Activated CD8-positive, alpha-beta memory T cell treated with anti-CD3 and anti-CD28 coated beads for 48 hours (primary cell): ENCODE measurements at places on chromosomes 6 and 20.

DNA sequence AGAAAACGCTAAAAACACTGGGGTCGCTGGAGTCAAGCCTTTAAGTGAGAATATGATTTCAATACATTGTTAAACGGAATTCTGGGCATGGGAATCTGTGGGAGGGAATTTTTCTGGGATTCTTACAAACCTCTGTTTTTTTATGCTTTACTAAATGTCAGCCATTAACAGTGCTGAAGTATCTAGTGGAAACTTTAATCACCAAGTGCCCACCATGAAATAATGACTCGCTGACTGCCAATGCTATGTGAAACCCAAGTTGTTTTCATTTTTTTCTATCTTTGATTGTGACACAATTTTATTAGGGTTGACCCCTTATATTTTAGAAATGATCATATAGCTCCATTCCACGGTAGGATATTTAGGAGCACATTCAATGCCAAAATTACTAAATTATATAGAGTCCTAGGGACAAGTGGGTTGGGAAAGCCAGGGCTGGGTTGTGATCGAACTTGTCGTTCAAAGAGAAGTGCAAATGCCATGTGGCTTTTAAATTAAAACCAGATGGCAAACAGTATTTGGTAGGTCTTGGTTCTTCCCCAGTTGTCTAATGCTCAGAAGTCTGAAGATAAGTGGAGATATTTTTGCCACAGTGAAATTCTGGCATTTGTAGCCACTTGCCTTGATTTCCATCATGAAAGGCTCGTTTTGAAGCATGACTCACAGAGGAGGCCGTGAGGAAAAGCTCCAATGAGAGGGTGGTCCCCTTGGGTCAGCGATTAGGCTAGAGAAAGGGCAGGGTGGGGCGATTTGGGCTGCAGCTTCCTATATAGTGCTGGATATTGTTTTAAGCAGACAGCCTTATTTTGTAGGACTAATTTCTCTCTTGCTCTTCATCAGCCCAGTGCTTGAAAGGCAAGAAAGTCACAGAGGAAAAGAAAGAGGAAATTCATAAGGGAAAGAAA lies 254.4 kb upstream of the JAG1 start:
- DNase-seq, result no peak

- DNase-seq, result no peak
These were observed 11.2 kb downstream of the BAG2 start for GRCh38 chr6:57183336-57183735.

DNA sequence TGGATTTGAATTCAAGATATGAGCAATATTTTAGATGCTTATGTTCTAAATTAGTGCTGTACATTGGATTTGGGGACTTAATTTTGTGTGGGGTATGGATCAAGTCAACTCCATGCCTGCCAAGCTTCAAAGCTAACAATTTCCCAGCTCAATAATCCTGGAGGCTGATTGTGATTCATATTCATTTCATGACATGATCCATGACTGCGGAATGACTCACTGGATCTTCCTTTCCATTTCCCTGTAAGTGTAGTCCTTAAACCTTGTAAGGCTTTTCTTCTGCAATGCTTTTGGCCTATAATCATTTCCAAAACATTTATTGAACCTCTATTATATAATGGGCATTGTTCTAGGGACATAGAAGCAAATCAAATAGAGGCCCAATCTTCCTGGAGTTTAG lies 44.7 kb upstream of the CCN2 start:
- no peak for DNase-seq

DNA sequence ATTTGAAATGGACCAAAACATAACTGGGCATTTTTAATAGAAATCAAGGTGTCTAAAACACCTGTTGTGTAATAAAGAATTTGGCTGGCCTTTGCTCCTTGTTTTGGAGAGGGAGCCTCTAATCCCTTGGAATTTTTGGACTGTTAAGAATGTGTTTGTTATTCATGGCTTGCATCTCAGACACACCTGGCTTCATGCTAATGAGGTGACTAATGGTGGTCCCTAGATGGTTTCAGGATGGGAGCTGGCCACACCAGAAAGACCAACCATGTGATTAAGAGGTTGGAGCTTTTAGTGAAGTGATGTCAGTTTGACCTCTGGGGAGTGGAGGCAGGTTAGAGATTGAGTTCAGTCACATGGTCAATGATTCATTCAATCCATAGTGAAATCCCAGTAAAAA lies 328.4 kb downstream of the DHX35 start:
- DNase-seq, result no peak

DNA sequence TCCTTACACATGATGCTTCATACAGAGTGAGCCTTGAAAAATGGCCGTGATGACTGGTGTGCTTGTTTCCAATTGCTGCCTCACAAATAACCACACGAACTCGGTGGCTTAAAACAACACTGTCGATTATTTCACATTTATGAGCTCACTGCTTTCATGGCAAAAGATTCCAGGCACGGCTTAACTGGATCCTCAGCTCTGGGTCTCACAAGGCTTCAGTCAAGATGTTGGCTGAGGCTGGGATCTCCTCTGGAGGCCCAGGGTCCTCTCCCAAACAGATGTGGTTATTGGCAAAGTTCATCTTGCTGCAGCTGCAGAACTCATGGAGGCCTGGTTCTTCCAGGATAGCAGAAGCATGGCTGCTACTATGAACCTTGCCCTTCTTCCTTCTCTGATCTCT lies 144.6 kb downstream of the TFAP2C start:
- DNase-seq, result no peak

DNA sequence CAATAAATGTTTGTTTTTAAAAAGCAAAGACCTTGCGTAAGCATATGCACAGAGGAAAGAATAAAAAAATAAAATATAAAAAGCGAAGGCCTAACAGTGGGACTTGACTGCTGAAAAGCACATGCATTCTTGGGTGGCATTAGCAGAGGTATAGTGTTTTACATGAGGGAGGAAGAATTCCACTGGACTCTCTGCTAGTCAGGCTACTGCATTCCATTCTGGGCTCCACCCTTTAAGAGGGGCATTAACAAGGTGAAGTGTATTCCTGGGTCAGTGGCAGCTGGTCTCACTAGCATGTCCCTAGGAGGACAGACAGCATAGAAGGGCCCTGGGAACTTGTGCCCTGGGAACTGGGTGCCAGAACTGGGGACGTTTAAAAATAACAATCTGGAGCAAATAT lies 134.1 kb downstream of the SOBP start:
- DNase-seq, result no peak

DNA sequence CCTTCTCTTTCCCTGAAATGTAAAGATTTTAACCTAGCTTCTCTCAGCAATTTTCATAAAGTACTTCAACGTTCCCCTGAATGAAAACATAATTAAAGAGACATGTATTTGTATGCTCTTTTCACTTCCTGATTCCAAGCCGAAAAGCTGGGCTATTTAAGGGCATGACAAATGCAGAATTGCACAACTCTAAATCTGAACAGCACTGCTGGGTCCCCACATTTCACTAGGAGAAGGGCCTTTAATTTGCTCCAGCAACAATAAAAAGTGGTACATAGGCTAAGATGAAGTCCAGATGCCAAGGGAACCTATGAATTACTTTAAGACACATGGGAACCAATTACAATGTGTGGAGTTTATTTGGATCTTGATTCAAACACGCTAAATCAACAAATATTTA lies 42.0 kb downstream of the IRAK1BP1 start:
- no peak for DNase-seq
